ENCODE measurements at places on chromosomes 1 and 21. TPM values are rescaled to one million over a fixed set of nuclear protein-coding genes. Genes with fewer than 3 reads are reported as not detected.

Gene DMBX1
- 0.09 TPM for total RNA-seq

Gene ATPAF1
- total RNA-seq, result 42.3 TPM

Gene TTC34
- total RNA-seq, result 0.94 TPM

Gene CHIT1
- total RNA-seq, result 0.89 TPM

Gene PLA2G2C
- not detected for total RNA-seq

Gene COL6A1
- total RNA-seq, result 224 TPM

Gene CELA2A
- not detected for total RNA-seq

Gene C1orf56
- total RNA-seq, result 4.9 TPM

Gene AMY1A
- 2.1 TPM for total RNA-seq

DNA sequence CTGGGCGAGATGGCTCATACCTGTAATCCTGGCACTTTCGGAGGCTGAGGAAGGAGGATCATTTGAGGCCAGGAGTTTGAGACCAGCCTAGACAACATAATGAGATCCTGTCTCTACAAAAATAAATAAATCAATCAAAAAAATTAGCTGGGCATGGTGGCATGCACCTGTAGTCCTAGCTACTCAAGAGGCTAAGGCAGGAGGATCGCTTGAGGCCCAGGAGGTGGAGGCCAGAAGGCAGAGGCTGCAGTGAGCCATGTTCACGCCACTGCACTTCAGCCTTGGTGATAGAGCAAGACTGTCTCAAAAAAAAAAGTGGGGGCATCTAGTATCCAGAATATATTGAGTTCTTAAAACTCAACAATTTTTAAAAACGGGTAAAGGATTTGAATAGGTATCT lies 6.0 kb downstream of the TUT4 start:
- H3K27ac ChIP-seq, result no peak overlapping the region
- DNase-seq, result no peak
- H3K4me1 ChIP-seq, result peaks cover 3% of the 10 kb centered on the region
- no peaks in the 10 kb centered on the region for H3K36me3 ChIP-seq
- H3K27me3 ChIP-seq, result no peaks in the 10 kb centered on the region

GRCh38 chr1:159054427-159054826 lies 22.1 kb downstream of the AIM2 start:
- no peak for DNase-seq
- H3K4me1 ChIP-seq, result no peaks in the 10 kb centered on the region
- H3K27ac ChIP-seq, result no peak overlapping the region

- H3K27me3 ChIP-seq, result peaks cover 5% of the 10 kb centered on the region
- H3K36me3 ChIP-seq, result no peaks in the 10 kb centered on the region
- no peak for DNase-seq
Observed at GRCh38 chr1:111882559-111882958, 106.9 kb downstream of the KCND3 start.

GRCh38 chr1:200121421-200121820 lies 93.9 kb downstream of the NR5A2 start:
- H3K4me1 ChIP-seq, result no peaks in the 10 kb centered on the region
- H3K36me3 ChIP-seq, result no peaks in the 10 kb centered on the region
- no peak overlapping the region for H3K4me3 ChIP-seq
- H3K27me3 ChIP-seq, result no peaks in the 10 kb centered on the region

- no peak for DNase-seq
- peaks cover 3% of the 10 kb centered on the region for H3K27me3 ChIP-seq
- H3K4me3 ChIP-seq, result no peak overlapping the region
- no peak overlapping the region for H3K27ac ChIP-seq
Observed at GRCh38 chr1:219928791-219929118, 398 bp upstream of the SLC30A10 start.

GRCh38 chr1:88673446-88673845 lies 10.6 kb upstream of the PKN2 start:
- no peak for DNase-seq
- H3K4me3 ChIP-seq, result no peak overlapping the region
- H3K36me3 ChIP-seq, result no peaks in the 10 kb centered on the region

GRCh38 chr1:239861985-239862384 lies 229.7 kb upstream of the FMN2 start:
- H3K36me3 ChIP-seq, result no peaks in the 10 kb centered on the region
- no peak overlapping the region for H3K4me3 ChIP-seq
- no peak overlapping the region for H3K27ac ChIP-seq
- no peaks in the 10 kb centered on the region for H3K27me3 ChIP-seq

GRCh38 chr1:232316864-232317263 lies 313.1 kb downstream of the SIPA1L2 start:
- H3K4me3 ChIP-seq, result no peak overlapping the region
- DNase-seq, result no peak

GRCh38 chr1:24619376-24619775 lies 23.7 kb upstream of the SRRM1 start:
- H3K4me3 ChIP-seq, result no peak overlapping the region
- DNase-seq, result no peak
- H3K4me1 ChIP-seq, result no peaks in the 10 kb centered on the region

GRCh38 chr1:28718586-28719331 lies 18.0 kb upstream of the YTHDF2 start:
- H3K36me3 ChIP-seq, result peaks cover 5% of the 10 kb centered on the region

DNA sequence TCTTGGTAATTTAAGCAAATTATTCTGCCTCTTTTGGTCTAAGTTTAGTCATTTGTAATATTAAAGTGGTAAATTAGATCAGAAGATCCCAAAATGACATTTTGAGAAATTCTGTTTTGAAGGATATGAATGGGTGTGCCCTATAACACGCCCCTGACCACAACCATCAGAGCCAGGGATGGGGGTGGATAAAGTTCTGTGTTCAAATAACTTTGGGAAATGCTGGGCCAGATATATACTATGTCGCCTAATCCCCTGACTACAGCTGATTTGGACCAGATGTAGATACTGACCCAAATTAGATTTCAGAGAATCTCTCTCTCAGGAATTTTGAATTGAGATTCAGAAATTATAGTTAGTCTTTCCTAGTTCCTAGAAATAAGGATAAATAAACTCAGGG lies 21.2 kb upstream of the EDEM3 start:
- H3K27ac ChIP-seq, result no peak overlapping the region
- H3K27me3 ChIP-seq, result no peaks in the 10 kb centered on the region
- no peak for DNase-seq
- H3K36me3 ChIP-seq, result no peaks in the 10 kb centered on the region
- H3K4me3 ChIP-seq, result no peak overlapping the region

GRCh38 chr1:243525085-243525487 lies 269.2 kb downstream of the SDCCAG8 start:
- no peak overlapping the region for H3K4me3 ChIP-seq
- H3K27ac ChIP-seq, result no peak overlapping the region
- peaks cover 3% of the 10 kb centered on the region for H3K4me1 ChIP-seq
- DNase-seq, result no peak

GRCh38 chr21:31629972-31630711 lies 29.4 kb upstream of the SOD1 start:
- H3K4me1 ChIP-seq, result no peaks in the 10 kb centered on the region
- no peak for DNase-seq
- H3K27ac ChIP-seq, result no peak overlapping the region

DNA sequence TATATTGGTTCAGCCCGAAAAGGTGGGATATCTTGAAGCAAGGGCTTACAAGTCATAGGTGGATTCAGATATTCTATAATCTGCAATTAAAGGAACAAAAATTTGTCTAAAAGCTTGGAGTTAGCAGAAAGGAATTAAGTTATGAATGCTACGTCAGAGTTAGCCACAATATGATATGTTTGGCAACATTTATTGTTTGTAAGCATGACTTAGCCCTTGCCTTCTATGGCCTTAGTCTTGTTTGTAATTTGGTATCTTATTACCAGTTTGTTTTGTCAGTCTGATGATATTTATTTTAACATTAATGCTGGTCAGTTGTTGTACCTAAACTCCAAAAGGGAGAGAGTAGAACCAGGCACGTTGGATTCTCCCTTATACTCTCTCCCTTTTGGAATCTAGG lies 43.1 kb upstream of the SUCO start:
- H3K4me3 ChIP-seq, result no peak overlapping the region
- H3K27ac ChIP-seq, result no peak overlapping the region

DNA sequence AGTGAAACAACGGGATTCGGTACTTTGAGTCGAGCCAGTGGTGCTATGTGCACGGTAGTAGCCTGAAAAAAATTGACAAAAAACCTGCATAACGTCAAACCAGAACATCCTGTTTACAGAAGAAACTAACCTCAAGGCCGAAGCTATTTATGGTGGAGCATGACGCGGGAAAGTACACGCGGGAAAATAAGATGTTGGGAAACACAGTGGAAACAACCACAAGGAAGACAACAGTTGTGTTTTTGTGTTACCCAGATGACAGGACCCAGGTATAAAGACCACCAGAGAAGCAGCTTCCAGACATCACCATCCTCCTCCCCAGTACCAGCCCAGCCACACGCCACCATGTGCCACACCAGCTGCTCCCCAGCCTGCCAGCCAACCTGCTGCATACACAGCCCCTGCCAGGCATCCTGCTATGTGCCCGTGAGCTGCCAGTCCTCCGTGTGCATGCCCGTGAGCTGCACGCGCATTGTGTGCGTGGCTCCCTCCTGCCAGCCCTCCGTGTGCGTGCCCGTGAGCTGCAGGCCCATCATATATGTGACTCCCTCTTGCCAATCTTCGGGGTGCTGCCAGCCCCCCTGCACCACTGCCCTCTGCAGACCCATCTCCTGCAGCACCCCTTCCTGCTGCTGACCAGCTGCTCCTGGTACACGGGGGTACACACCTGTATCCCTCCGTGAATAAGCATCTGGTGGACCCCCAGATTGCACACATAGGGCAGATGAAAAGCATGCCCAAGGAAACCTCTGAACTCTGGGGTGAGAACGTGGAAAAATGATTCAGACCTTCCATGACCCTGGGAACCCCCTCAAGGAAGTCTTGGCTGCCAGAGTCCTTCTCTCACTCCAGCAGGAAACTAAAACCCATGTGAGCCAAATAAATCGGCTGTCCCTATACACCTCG lies at the start of gene KRTAP12-3:
Gene KRTAP12-3, plus strand, starts transcription at position 298 of the 906 bp plus-strand sequence. Its CDS starts 48 bp downstream, at position 346.
- H3K4me1 ChIP-seq, result no peaks in the 10 kb centered on the region
- DNase-seq, result no peak
- H3K27ac ChIP-seq, result no peak within 1 kb of the TSS
- H3K36me3 ChIP-seq, result no peaks in the 10 kb centered on the region
- no peaks in the 10 kb centered on the region for H3K27me3 ChIP-seq

GRCh38 chr1:244758708-244759107 lies 76.8 kb upstream of the COX20 start:
- no peaks in the 10 kb centered on the region for H3K27me3 ChIP-seq
- no peak overlapping the region for H3K4me3 ChIP-seq
- DNase-seq, result peak; percentile 14
- no peaks in the 10 kb centered on the region for H3K4me1 ChIP-seq

DNA sequence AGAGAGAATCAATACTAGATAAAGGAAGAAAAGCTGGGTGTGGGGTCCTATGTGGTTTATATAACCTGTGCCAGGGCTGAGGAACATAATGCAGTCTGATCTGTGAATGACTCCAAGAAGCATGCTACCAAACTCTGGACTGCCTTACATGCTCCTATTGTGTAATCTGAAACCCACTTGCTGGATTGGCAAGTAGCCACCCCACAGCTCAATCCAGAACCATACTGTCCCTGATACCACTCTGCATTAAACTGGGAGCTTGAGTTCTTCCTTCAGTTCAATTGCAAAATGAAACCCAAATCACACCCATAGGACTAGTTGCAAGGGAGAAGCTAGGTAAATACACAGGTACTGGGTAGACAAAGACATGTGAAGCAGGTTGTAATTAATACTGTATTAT lies 115.4 kb upstream of the NEGR1 start:
- H3K27me3 ChIP-seq, result no peaks in the 10 kb centered on the region
- H3K36me3 ChIP-seq, result no peaks in the 10 kb centered on the region
- DNase-seq, result peak; percentile 3
- no peak overlapping the region for H3K27ac ChIP-seq

DNA sequence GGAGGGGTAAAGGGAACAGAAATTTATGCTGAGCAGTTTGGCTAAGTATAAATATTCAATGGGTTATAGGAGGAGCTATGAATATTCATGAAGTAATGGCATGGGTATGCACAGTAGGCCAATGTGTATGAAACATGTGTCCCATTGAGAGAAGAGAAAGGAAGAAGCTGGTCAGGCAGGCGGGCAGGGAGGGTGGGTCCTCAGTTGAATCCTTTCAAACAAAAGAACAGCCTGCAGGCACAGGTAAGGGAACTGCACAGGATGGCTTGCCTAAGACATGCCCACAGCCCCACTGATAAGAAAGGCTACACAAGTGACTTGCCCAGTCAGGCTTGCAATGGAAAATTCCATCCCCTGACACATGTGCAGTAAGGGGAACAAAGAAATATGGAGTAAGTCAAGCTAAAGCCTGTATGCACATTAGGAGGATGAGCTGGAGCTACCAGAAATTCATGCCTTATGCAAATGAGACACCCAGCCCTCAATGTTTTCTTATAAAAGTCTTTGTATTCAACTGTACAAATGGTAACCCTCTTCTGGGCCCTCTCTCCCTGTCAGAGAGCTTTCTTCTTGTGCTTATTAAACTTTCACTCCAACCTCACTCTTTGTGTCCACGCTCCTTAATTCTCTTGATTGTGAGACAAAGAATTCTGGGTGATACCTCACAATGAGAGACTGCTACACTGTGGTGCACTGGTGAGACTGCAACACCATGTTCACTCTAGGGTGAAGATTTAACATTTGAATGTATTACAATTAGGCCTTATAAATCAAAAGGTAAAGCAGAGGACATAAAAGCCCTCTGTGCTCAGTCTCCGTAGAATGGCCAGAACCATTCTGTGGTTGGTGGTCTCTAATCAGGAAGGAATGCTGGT lies 96.5 kb downstream of the ATP1B1 start:
- DNase-seq, result no peak
- no peaks in the 10 kb centered on the region for H3K27me3 ChIP-seq
- H3K27ac ChIP-seq, result no peak overlapping the region

DNA sequence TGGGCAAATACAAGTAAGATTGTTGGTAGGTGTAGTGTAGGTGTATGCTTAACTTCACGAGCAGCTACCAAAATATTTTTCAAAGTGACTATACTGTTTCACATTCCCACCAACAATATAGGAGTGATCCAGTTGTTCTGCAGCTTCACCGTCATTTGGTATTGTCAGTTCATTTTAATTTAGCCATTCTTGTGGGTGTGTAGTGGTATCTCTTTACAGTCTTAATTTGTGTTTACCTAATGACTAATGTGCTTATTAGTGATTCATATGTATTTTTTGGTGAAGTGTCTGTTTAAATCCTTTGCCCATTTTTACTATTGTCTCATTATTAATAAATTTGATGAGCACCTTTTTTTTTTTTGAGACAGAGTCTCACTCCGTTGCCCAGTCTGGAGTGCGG lies 35.4 kb downstream of the RCSD1 start:
- H3K4me3 ChIP-seq, result no peak overlapping the region
- H3K27ac ChIP-seq, result peak overlapping the region; percentile 7
- H3K4me1 ChIP-seq, result no peaks in the 10 kb centered on the region
- no peaks in the 10 kb centered on the region for H3K27me3 ChIP-seq

DNA sequence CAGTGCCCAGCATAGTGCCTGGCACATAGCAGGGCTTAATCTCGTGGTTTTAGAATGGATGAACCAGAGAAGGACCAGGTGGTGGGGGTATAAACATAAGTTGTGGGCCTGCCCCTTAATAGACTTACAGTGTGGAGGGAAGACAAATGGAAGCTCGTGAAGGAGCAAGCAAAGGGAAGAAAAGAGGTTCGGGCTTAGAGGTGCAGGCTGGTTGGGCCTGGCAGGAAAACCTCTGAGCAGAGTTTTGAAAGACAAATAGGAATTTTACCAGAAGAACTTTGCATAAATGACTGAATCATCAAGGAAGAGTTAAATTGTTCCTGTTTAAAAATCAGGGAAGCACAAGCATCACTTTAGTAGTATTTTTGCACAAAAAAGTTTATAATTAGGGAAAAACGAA lies 4.5 kb downstream of the RHOU start:
- H3K4me1 ChIP-seq, result peaks cover 14% of the 10 kb centered on the region
- H3K36me3 ChIP-seq, result peaks cover 13% of the 10 kb centered on the region
- H3K27ac ChIP-seq, result no peak overlapping the region
- H3K4me3 ChIP-seq, result no peak overlapping the region
- H3K27me3 ChIP-seq, result no peaks in the 10 kb centered on the region
- DNase-seq, result no peak
